Epithelial cell of prostate (primary cell): ENCODE measurements at places on chromosomes 16 and 17.

GRCh38 chr17:12041312-12041711, 20.6 kb downstream of the MAP2K4 start:
- peak; percentile 6 for DNase-seq

GRCh38 chr17:34436607-34437006, 73.6 kb upstream of the CCL1 start:
- no peak for DNase-seq

GRCh38 chr16:70753228-70753627, 47.7 kb downstream of the VAC14 start:
- DNase-seq: no peak

DNA sequence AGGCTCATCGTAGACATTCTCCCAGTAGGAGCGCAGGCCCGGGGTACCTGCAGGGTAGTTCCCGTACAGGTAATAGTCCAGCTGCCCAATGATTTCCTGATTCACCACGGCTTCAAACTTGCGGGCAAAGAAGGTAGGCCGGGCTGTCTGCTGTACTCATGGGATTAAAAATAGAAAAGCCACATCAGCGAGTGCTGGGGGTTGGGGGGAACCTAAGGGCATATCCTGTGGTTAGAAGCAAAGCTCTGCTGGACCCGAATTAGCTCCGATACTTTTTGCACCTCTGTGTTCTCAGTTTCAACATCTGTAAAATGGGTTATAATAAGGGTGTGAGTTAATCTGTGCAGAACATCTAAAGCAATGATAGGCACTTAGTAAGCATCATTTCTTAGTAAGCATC, 336.2 kb downstream of the XYLT1 start:
- no peak for DNase-seq

GRCh38 chr17:48545022-48545375, at the start of gene HOXB2:
Gene HOXB2 (minus strand): TSS chr17:48545109. CDS start chr17:48544911, 198 bp downstream.
- no peak for DNase-seq

GRCh38 chr16:55439101-55439690, 39.8 kb upstream of the MMP2 start:
- DNase-seq: peak; percentile 14

DNA sequence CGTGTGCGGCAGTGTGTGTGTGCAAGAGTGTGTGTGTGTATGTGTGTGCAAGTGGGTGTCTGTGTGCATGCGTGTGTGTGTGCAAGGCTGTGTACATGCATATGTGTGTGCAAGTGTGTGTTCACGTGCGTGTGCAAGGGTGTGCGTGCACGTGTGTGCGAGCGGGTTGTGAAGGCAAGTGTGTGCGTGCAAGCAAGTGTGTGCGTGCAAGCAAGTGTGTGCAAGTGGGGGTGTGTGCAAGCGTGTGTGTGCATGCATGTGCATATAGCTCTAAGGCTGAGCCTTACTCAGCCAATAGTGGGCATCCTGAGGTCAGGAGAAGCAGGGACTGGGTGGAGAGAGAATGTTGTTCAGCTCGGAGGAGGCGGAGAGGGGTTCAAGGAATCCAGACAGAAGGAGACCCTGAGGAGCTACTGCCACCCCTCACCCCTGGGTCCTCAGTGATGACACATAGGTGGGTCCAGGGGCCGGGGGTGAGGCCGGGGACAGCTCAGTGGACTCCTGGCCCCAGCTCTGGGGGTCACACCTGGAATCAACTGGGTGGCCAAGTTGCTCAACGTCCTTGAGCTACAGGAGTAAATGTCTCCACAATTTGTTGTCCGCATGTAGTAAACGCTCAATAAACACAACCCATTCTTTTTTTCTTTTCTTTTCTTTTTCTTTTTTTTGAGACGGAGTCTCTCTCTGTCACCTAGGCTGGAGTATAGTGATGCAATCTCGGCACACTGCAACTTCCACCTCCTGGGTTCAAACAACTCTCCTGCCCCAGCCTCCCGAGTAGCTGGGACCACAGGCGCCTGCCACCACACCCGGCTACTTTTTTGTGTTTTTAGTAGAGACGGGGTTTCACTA, 1.8 kb downstream of the PRR29 start:
- DNase-seq: no peak
